Activated T-helper 17 cell treated with anti-CD3 and anti-CD28 coated beads, Interleukin-2, amount 50 U/mL, for 72 hours (primary cell): ENCODE measurements at places on chromosomes 5 and 9.
A peak's percentile ranks its signal among the peaks of the same experiment; 100 is the strongest.

GRCh38 chr5:112958093-112959088 is 18.2 kb upstream of the DCP2 start:
- ATAC-seq = peak; percentile 95

DNA sequence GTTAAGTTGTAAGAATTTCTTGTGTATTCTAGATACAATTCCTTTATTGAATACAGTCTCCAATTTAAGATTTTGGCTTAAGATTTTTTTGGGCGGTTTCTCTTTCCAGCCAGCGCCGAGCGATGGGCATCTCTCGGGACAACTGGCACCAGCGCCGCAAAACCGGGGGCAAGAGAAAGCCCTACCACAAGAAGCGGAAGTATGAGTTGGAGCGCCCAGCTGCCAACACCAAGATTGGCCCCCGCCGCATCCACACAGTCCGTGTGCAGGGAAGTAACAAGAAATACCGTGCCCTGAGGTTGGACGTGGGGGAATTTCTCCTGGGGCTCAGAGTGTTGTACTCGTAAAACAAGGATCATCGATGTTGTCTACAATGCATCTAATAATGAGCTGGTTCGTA is 278.7 kb upstream of the TARS1 start:
- ATAC-seq = no peak

DNA sequence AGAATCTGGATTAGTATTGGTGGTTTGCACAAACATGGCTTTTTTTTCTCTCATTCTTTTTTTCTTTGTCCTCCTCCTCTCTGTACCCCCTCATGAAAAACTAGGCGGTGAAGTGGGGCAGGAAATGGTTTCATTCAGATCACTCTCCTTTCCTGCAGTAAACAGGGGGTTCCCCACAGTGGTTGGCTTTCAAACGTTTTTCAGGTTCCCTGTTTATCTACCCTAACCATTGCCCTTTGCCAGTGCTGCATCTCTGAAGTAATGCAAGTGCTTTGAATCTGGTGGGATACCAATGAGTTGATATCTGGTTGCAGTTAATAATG is 29.8 kb downstream of the NR4A3 start:
- peak; percentile 91 for ATAC-seq

GRCh38 chr5:369151-369868 is 47.8 kb downstream of the AHRR start:
- peak; percentile 20 for ATAC-seq

DNA sequence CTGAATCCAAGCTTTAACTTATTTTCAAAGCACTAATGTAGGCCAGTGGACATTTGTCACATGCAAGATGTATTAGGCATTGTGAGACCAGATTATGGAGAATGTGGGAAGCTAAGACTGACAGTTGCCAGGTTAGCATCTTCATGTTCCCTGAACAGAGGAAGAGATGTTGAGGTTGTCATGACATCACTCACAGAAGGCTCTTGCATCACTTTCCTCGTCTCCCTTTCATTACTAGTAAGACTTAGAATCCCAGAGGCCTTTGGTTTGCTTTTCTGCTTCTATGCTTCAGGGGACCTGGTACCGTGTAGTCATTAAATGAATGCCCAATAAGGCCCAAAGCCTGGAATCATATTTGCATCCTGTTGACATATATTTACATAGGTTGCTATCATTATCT is 76.4 kb upstream of the RPS23 start:
- ATAC-seq = no peak

- no peak for ATAC-seq
These were observed 40.0 kb upstream of the ARSB start for GRCh38 chr5:79025054-79025472.

DNA sequence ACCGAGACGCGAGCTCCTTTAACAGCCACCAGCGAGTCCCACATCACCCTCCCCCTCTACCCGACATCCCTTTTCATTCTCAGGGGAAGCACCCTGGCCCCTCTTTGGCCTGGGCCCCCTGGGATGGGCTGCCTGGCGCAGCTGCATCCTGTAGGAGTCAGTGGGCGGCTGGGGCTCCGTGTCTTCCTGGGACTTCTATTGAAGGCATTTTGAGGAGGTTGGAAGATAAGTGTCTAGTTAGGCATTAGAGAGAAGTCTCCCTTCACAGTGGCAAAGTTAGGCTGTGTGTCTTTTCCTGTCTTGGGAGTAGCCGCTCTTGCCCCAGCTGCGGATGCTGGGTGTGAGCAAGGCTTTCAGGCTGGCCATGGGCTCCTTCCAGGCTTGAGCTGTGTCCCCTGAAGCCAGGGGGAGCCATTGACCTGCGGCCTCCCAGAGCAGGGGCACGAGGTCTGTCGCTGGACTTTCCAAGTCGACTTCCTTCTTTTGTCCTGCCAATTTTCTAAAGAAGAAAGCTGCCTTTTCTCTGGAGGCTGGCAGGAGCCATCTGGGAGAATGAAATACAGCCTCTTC is 18.6 kb upstream of the NKD2 start:
- ATAC-seq = no peak

DNA sequence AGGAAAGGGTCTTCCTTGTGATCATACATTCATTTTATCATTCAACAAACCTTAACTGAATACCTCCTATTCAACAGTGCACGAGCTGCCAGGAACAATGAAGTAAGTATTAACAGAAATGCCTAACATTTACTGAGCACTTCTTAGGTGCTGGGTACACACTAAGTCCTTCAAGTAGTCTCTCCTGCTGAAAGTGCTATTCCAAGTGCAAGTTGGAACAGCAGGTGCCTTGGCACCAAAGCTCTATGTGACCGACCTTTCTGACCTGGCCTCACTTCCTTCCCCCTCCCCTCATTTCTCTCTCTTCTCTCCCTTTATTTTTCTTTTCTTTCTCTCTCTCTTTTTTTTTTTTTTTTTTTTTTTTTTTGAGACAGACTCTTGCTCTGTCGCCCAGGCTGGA is 94.5 kb downstream of the GRIA1 start:
- ATAC-seq = no peak

DNA sequence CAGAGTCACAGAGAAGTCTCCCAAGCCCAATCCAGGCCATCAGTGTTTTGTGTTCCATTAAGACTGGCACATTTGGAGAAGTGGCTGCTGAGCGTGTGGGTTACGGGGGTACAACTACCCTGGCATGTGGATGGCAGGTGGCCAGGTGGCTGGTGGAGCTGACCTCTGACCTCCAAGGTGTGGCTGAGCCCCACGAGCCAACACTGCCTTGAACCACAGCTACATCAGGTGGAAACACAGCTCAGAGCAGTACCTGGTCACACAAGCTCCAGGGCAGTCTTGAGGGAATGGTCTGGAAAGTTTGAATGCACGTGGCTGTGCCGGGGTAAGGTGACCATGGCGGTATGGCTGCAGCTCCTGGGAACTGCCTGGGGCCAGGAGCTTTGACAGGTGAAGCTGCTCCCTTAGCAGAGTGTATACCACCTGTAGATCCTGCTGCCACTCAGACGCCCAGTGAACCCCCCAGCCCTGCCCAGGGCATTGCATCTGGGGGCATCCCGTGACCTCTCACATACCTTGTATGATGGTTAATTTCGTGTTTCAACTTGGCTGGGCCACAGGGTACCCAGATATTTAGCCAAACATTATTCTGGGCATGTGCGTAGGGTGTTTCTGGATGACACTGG is 207.9 kb downstream of the GADD45G start:
- ATAC-seq = no peak

DNA sequence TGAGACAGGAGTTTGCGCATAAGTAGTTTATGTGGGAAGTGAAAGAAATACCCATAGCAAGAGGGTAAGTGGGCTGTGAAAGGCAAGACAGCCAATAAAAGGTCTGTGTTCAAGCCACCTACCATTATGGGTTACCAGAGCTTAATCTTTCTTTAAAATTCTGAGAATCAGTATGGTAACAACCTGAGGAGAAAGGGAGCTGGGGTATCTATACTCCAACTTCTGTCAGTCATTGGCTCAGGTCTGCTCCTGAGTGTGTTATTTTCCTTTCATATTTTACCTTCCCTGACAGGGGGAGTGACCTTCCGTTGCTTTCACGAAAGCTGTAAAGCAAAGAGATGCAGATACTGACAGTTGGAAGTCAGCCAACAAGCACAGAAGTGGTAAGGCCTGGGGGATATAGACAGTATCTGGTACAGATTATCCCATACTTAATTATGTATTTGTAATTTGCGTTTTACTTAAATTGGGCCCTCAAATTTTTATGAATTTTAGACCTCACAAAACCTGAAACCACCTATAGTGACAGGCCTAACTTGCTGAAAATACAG is 233.4 kb downstream of the RAB3C start:
- ATAC-seq = no peak
